ENCODE measurements at places on chromosomes 16 and 17. TPM values are rescaled to one million over a fixed set of nuclear protein-coding genes. Genes with fewer than 3 reads are reported as not detected.

- no peaks in the 10 kb centered on the region for H3K27me3 ChIP-seq
- H3K36me3 ChIP-seq: no peaks in the 10 kb centered on the region
- peaks cover 8% of the 10 kb centered on the region for H3K4me1 ChIP-seq
- peak; percentile 72 for DNase-seq
Measured at GRCh38 chr17:81295676-81296381, 722 bp upstream of the SLC38A10 start.

- no peaks in the 10 kb centered on the region for H3K27me3 ChIP-seq
- H3K27ac ChIP-seq: no peak overlapping the region
- no peak overlapping the region for H3K4me3 ChIP-seq
- H3K4me1 ChIP-seq: no peaks in the 10 kb centered on the region
- DNase-seq: no peak
Measured at GRCh38 chr17:27624539-27624938, 6.4 kb upstream of the LGALS9 start.

GRCh38 chr17:68937890-68938514 is 17.2 kb downstream of the ABCA8 start:
- H3K27ac ChIP-seq: no peak overlapping the region
- H3K4me1 ChIP-seq: no peaks in the 10 kb centered on the region
- no peak for DNase-seq
- H3K4me3 ChIP-seq: no peak overlapping the region
- H3K36me3 ChIP-seq: no peaks in the 10 kb centered on the region
- no peaks in the 10 kb centered on the region for H3K27me3 ChIP-seq

DNA sequence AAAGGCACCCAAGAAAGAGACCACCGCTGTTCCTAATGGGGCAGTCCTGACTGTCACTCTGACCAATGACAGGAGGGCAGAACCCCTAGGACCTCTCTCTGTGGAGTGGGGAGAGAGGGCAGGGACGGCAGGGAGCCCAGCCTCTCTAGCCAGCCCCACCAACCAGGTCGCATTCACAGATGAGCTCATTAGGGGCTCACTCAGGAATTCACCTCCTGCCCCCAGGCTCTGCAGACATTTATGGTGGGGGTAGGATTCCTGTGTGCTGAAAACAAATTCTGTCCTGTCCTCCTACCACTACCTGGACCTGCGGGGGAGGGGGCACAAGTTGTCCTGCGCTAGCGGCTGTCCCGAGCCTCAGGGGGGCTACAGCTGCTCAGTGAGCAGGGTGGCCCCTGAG is 27.7 kb upstream of the GPRC5C start:
- H3K4me3 ChIP-seq: no peak overlapping the region
- H3K36me3 ChIP-seq: no peaks in the 10 kb centered on the region
- H3K4me1 ChIP-seq: peaks cover 6% of the 10 kb centered on the region

GRCh38 chr16:61823326-61823725 is 212.9 kb downstream of the CDH8 start:
- no peaks in the 10 kb centered on the region for H3K27me3 ChIP-seq
- no peaks in the 10 kb centered on the region for H3K4me1 ChIP-seq
- no peak for DNase-seq
- no peak overlapping the region for H3K4me3 ChIP-seq

- no peak overlapping the region for H3K27ac ChIP-seq
- no peak overlapping the region for H3K4me3 ChIP-seq
- no peaks in the 10 kb centered on the region for H3K27me3 ChIP-seq
- H3K36me3 ChIP-seq: no peaks in the 10 kb centered on the region
Measured at GRCh38 chr16:22232277-22233036, 26.4 kb downstream of the EEF2K start.

CD300E gene
- polyA plus RNA-seq: not detected

GRCh38 chr16:70588565-70588964 is 57.8 kb upstream of the IL34 start:
- DNase-seq: no peak
- H3K4me3 ChIP-seq: no peak overlapping the region
- no peak overlapping the region for H3K27ac ChIP-seq
- no peaks in the 10 kb centered on the region for H3K4me1 ChIP-seq

- H3K4me3 ChIP-seq: no peak overlapping the region
- H3K27me3 ChIP-seq: no peaks in the 10 kb centered on the region
- no peak for DNase-seq
- no peaks in the 10 kb centered on the region for H3K4me1 ChIP-seq
- no peaks in the 10 kb centered on the region for H3K36me3 ChIP-seq
- H3K27ac ChIP-seq: no peak overlapping the region
Measured at GRCh38 chr16:49747654-49748053, 108.3 kb downstream of the ZNF423 start.

FBXL19 gene
- polyA plus RNA-seq: 18.3 TPM

DNA sequence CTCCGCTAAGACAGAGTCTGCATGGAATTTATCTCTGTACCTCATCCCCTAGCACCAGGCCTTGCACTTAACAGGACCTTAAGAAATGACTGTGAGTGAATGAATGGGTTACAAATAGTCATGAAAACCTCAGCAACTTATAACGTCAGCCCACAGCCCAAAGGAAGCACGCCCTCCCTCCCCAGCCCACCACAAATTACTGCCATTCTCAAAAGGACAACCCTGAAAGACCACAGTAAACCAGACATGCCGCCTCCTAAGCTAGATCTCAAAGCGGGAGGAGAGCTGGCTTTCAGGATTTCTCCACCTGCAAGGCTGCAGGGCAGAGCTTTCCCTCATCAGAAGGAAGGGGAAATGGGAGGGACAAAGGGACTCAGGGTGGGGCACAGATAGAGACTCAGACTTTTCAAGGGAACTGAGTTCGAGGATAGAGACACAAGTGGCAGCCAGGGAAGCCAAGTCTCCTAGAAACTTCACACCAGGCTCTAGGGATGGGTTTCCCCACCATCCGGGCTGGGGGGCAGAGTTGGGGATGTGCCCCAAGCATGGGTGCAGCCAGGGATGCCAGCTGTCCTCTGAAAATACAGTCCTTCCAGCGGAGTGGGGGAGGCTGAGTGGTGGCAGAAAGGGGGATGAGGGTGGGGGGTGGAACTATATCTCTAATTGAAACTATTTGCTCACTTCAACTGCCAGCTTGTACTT is 56.7 kb downstream of the PLXDC1 start:
- no peaks in the 10 kb centered on the region for H3K4me1 ChIP-seq
- H3K4me3 ChIP-seq: no peak overlapping the region
- H3K27ac ChIP-seq: no peak overlapping the region
- DNase-seq: no peak

DNA sequence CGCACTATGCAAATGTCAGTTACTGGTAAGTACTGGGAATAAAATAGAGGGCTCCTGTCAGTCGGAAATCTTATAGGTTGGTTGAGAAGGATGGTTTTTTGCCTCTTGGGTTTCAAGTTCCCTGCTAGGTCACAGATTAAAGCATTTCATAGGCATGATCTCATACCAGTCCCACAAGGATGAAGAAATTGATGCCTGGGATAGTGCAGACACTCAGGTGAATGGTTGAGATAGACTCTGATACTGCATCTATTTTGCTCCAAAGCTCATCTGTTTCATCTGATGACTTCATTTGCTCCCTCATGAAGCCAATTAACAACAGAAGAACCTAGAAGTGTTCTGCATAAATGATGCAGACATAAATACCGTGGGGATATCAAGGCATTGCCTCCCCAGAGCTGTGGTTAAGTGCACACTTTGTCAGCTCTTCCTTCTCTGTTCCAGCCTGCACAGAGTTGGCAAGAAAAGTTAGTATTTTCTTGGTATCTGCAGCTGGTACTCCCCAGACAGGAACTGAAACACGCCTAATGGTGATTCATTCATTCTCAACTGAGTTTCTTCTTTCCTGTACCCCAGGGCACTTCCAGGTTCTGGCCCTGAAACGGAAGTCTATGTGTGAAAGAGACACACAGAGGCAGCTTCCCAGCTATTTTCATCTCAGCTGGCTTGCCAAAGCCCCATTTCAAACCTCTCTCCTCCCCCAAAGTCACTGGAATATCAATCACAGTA is 418.3 kb upstream of the SALL1 start:
- H3K36me3 ChIP-seq: no peaks in the 10 kb centered on the region
- H3K4me1 ChIP-seq: no peaks in the 10 kb centered on the region
- H3K4me3 ChIP-seq: no peak overlapping the region
- no peak overlapping the region for H3K27ac ChIP-seq
- no peaks in the 10 kb centered on the region for H3K27me3 ChIP-seq

CCDC43 gene
- polyA plus RNA-seq: 8.9 TPM

- no peaks in the 10 kb centered on the region for H3K27me3 ChIP-seq
- DNase-seq: no peak
- no peaks in the 10 kb centered on the region for H3K36me3 ChIP-seq
- H3K4me1 ChIP-seq: no peaks in the 10 kb centered on the region
- no peak overlapping the region for H3K4me3 ChIP-seq
Measured at GRCh38 chr17:55495239-55495638, 16.0 kb downstream of the SMIM36 start.

GRCh38 chr16:2157480-2158261 is 2.1 kb downstream of the TRAF7 start:
- no peak for DNase-seq
- H3K27me3 ChIP-seq: no peaks in the 10 kb centered on the region
- no peak overlapping the region for H3K27ac ChIP-seq
- H3K36me3 ChIP-seq: peaks cover 17% of the 10 kb centered on the region
- no peak overlapping the region for H3K4me3 ChIP-seq
- H3K4me1 ChIP-seq: peaks cover 15% of the 10 kb centered on the region

DNA sequence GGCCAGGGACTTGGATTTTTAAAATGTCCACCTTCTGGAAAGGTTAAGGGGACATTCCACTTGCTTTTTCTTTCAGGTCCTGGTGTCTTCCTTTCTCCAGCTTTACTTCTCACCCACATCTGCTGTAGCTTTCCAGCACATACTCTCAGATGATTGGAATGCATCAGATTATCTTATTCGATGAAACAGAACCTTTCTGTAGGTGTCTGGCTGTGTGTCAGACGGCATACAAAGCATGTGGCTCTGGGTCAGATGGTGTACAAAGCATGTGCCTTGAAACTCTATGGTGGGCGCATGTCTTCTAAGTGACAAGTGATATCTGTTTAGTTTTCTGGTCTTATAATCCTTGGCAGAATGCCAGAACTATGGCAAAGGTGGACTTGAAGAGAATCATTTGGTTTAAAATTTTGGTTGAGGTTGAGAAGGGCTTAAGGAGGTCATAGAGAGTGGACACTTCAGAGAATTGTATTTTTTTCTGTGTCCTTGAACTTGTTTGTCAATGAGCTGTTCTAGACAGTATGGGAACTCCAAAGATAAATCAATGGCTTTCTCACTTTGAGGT is 125.3 kb downstream of the FTO start:
- H3K27ac ChIP-seq: no peak overlapping the region
- no peaks in the 10 kb centered on the region for H3K4me1 ChIP-seq
- no peak overlapping the region for H3K4me3 ChIP-seq
- peaks cover 9% of the 10 kb centered on the region for H3K36me3 ChIP-seq
- no peaks in the 10 kb centered on the region for H3K27me3 ChIP-seq
- no peak for DNase-seq

ERBB2 gene
- 2.6 TPM for polyA plus RNA-seq

CEP295NL gene
- polyA plus RNA-seq: 0.31 TPM

CCDC40 gene
- 21.6 TPM for polyA plus RNA-seq

DNA sequence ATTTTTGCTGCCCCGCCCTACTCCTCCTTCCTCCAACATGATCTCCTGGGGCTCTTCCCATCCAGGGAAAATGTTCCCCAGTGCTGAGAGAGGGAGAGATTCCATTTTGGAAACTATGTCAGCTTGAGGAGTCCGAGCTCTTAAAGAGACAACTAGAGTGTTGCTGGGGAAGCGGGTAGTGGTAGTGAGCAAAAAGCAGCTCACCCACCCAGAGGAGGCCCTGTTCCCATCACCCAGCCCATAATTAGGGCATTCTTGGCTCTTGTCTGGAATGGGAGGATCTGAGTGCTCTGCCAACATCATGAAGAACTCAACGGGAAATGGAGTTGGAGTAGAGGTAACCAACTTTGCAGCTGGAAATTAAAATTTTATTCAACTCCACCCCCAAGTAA is 9.1 kb upstream of the MSL1 start:
- H3K4me1 ChIP-seq: peaks cover 41% of the 10 kb centered on the region
- DNase-seq: no peak
- H3K27ac ChIP-seq: peak overlapping the region; percentile 30
- no peaks in the 10 kb centered on the region for H3K27me3 ChIP-seq

GRCh38 chr16:6428861-6429260 is 903.8 kb upstream of the RBFOX1 start:
- no peaks in the 10 kb centered on the region for H3K36me3 ChIP-seq
- no peaks in the 10 kb centered on the region for H3K27me3 ChIP-seq
- no peaks in the 10 kb centered on the region for H3K4me1 ChIP-seq
- H3K4me3 ChIP-seq: no peak overlapping the region

DNA sequence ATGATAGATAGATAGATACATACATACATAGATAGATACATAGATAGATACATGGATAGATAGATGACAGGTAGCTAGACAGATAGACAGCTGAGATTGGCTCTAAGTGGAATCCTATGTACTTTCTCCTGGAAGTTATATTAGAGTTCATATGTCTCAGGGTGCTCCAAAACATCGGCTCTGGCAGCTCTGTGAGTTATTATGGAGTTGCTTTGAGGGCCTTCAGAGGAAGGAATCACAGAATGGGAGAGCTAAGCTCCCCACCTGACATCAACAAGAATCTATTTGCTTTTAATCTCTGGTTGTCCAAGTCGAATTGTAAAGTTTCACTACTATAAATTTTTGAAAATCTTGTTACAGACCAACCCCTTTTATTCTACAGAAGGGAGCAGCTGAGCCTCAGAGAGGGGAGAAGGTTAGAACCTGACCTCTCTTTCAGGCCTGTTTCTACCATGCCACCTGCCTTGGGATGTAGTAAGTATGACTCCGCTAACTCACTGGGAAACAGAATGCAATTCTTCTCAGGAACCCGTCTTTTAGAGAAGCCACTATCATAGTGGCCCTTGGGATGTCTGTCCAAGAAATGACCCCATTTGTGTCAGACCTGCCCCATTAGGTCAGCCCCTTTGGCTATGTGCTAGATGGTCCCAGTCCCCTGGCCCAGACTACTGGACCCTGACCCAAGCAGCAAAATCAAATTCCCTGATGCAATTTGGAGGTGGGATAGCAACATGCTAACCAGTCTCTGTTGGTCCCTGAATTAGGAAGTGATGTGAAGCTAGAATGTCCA is 18.3 kb downstream of the GP2 start:
- no peak for DNase-seq
- H3K4me1 ChIP-seq: no peaks in the 10 kb centered on the region
- no peak overlapping the region for H3K27ac ChIP-seq
- no peaks in the 10 kb centered on the region for H3K27me3 ChIP-seq
- H3K36me3 ChIP-seq: no peaks in the 10 kb centered on the region

DNA sequence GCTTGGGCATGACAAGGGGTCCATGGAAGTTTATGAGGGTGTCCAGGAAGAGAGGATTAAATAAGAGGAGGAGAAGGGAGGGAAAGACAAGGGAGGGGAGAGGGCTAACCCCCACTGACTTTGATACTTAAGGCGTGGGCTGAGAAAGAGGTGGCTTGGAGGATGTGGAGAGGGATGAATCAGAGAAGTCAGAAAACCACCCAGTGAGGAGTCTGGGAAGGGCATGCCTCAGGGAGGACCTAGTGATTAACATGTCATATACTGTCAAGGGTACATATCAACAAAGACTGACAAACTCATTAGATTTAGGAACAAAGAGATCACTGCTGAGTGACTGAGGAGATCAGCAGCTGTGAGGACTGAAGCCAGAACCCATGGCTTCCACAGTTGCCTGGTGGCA is 145.4 kb downstream of the IRX5 start:
- no peak overlapping the region for H3K27ac ChIP-seq
- H3K27me3 ChIP-seq: no peaks in the 10 kb centered on the region
- H3K4me1 ChIP-seq: no peaks in the 10 kb centered on the region
- no peak overlapping the region for H3K4me3 ChIP-seq

Measured in SK-N-SH (cell line).